M059J (cell line): ENCODE measurements at places on chromosomes 6 and 20. TPM values are rescaled to one million over a fixed set of nuclear protein-coding genes. Genes with fewer than 3 reads are reported as not detected.

DNA sequence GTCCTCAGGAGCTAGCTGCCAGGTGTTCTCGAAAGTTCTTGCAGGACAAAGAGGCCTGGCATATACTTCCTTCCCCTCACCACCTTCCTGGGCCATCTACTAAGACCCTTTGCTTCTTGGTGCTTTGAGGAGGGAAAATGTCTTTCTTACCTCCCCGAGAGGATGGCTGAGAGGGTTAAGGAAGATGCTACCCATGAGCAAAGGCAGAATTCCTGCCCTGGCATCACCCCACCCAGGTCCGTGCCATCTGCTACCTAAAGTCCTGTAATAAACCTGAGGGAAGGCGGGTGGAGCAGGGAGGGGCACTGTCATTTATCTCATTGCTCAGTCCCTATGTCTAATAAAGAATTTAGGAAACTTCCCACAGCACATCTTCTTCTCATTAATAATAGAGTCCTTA, 16.2 kb downstream of the GFOD1 start:
- no peak for DNase-seq

DNA sequence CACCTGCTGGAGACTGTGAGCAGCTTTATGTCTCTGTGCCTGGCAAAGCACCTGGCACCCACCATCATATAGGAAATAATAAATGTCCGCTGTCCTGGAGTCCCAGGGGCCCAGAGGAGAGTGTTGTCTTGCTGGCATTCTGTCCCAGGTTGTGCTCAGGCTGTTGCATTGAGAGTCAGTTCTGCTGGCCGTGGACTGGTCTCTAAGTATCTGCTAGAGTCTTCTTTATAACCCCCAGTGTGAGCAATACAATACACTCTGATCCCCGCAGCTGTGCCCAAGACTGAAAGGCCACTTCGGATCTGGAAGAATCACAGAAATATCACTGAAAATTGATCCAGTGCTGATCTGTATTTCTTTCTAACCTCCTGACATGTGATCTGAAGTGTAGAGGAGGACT, 38.3 kb upstream of the HINT3 start:
- no peak for DNase-seq

DNA sequence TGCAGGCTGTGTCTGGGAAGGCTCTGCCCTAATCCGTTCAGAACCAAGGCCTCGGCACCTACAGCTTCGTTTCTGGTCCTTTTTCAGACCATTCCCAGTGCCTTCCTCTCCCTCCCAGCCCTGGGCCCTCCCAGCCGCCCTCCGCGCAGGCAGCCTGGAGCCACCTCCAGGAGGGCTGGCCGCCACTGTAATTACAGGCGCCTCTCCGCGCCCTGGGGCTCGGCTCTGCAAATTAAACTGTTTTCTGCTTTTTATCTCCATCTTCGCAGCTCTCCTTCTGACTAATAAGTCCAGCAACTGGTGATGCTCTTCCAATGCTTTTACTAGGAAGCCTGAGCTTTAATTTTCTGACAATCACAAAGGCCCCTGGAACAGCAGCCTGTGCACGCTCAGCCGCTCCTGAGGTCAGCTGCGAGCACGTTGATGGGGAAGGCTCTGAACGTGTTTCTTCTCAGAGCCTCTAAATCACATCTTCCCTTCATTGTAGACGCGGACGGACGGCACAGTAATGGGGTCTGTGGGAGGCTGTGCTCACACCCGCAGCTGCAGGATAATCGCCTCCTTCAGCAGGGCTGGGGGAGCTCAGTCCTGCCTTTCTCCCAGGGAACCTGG, 194.6 kb downstream of the DLL1 start:
- DNase-seq: no peak

CNBD2 gene
- total RNA-seq: 2.1 and 5.5 TPM in 2 replicates

NHLRC1 gene
- total RNA-seq: 1.9 and 3.4 TPM in 2 replicates

SLC22A3 gene
- total RNA-seq: 0.94 and 1.1 TPM in 2 replicates
